ENCODE measurements at places on chromosomes 6 and 20.

- no peak for DNase-seq
These were observed 21.9 kb downstream of the MEP1A start for GRCh38 chr6:46815130-46815529.

DNA sequence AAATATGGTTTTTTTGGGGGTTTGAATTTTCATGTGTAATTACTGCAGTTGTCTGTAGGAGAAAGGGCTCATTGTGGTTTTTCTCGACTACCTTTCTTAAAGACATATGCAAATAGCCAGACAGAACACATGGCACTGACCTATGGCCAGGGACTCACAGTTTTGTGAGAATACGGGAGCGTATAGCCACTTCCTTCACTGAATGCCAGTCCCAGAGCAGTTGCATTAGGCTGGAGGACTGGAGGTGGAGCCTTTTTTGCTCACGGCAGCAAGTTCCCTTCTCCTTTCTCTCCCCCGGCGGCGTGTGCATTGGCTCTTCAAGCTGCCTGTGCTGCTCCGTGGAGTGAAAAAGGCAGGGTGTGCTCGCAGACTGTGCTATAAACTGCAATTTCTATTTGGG, 114.9 kb downstream of the AKAP7 start:
- DNase-seq, result peak; percentile 16

- DNase-seq, result no peak
These were observed 212.4 kb downstream of the GMPR start for GRCh38 chr6:16450821-16451220.

- DNase-seq, result no peak
These were observed 936 bp upstream of the TMX4 start for GRCh38 chr20:8020314-8021079.

DNA sequence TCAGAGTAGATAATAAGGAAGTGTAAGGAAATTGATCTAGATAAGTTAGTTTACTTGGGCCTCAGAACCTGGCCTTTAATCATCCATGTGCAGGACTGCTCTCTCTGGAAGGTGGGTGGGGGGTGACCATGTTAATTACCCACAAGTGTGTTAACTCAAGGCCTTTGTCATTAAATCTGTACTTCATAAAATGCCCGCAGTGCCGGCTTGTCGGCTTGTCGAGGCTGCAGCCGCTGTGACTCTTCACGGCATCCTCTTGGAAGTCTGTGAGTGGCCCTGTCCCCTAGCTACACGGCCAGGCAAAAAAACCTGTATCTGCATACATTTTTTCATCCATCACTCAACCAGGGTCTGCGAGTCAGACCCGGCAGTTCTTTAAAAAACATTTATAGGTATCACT, 70.9 kb upstream of the ASCC3 start:
- DNase-seq, result no peak

GRCh38 chr6:12270551-12271230, 19.5 kb upstream of the EDN1 start:
- no peak for DNase-seq

DNA sequence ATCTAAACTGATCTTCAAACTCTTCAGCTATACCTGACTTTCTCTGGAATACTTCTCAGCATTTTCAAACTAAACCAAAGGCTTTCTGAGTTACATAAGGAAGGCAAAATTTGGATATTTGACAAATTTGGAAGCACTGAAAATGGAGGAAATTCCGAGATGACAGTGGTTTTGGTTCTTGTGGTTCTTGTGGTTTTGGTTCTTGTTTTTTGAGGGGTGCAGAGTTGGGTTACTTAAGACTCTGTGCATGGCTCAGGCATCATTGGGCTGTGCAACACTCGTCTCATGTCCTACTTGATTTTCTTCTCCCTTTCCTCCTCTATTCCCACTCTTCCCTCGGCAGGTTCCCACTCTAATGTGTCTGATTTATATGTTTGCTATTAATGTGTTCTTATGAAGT, 78.0 kb downstream of the SLC22A3 start:
- no peak for DNase-seq

DNA sequence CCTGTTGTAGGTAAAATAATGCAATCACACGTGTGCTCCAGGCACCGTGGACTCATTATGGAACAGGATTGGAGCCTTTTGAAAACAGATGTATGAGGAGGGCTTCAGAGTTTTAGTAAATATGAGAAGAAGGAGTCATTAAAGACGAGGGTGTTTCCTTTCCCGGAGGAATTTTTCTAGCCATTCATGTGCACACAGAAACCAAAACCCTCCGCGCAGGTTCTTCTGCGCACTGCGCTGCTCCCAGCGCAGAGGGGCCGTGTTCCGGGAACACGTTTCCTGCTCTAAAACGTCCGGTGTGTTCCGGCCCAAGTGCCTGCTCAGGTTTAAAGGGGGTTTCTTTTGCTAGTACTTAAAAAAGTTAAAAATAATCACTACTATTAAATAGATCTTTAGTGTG, 11.6 kb downstream of the GPR31 start:
- no peak for DNase-seq

GRCh38 chr6:105191351-105191750, 11.5 kb upstream of the POPDC3 start:
- no peak for DNase-seq

DNA sequence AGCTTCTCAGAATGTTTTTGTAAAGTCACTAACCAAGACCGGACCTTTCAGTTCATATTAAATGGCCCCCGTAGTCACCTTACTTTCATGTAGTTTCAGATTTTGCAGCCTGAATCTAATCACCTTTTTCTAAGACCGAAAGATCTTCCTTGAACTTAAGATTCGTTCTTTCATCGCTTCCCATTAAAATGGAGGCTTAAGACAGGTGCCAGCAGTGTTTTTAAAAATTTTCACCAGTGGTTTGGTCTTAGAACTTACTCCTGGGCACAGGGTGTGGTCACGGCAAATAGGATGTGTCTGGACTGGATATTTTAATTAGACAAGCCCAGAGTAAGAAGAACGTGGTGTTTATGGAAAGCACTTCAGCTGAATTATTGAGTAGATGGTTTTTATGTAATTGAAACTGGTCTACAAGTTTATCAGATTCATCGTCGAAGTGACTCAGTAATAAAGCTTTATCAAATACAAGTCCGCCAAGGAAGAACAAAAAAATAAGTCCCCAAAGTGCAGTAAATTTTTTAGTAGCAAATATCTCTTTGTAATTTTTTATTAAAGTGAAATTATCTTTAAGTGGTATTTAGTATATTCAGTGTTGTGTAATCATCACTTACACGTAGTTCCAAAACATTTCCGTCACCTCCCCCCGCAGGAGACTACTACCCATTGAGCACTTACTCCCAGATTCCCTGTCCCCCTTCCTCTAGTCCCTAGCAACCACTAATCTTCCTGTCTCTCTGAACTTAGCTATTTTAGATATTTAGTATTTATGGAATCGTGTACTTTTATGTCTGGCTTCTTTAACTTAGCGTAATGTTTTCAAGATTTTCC, 868 bp downstream of the SRSF3 start:
- DNase-seq, result peak; percentile 49

DNA sequence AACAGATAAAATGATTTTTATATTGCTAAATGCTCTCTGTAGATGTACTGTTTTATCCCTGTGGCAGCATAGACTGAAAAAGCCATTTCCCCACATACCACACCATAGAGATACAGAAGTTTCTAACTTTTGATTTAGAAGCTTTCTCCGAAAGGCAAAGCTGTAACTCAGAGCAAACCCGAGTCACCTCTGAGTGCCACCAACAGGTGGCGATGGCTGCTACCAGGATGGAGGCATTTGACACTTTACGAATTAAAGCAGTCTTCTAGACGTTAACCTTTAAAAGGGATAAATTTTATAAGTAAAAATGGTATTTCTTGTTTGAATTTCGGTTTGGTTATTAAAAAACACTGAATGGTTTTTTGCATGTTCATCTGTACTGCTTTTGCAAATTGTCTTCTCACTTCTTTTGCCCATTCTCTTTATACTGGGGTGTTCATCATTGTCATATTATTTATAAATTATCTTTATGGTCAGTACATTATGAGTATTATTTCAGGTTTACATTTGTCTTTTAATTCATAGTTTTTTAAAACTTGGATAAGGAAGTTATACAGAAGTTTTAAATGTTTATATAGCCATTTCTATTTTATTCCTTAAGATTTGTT, 201.0 kb upstream of the CEP162 start:
- peak; percentile 22 for DNase-seq

- no peak for DNase-seq
These were observed 187.1 kb downstream of the BMP7 start for GRCh38 chr20:57079031-57080005.

DNA sequence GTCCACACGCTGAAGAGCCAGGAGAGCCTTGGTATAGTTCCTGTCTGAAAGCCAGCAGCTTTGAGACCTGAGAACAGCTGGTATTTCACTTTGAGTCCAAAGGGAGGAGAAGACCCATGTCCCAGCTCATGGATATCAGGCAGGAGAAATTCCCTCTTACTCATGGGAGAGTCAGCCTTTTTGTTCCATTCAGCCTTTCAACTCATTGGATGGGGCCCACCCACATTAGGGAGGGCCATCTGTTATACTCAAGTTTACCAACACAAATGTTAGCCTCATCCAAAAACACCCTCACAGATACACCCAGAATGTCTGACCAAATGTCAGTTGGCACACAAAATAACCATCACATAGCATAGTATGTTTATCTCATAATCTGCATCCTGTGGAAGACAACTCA, 80.1 kb downstream of the GMDS start:
- DNase-seq, result no peak

DNA sequence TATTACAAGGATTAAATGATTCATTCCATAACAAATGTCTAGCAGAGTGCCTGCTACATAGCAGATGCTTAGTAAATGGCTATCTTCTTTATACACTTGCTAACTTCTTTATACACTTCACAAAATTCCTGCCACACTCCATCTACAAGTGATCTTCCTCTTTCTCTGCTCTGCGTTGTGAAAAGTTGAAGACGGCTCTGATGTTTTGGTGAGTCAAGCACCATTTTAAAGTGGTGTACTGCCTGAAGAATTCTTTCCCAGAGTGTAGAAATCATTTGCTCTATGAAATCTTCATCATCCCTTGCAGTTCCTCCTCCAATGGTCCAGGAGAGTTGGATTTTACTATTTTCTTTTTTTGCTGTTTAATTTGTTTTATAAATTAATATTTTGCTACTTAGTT, 74.9 kb downstream of the TNFAIP3 start:
- no peak for DNase-seq

DNA sequence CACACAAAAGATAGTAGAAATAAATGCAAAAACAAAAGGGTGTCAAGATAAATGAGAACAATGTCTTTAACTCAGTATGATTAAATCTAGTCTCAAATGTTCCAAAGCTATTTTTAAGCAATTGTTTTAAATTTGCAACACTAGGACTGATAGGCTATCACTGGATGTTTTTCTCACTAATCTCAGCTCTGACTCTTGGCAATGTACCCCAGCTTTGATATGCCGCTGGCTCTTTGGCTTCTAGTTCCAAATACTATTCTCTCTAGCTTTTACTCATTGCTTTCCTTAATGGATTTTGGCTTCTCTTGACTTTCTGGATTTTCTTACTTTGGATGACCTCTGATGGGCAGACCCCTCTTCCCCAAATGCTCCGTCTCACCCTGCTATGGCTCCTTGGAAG, 116.0 kb upstream of the SLC35B3 start:
- no peak for DNase-seq

- DNase-seq, result no peak
These were observed 123.1 kb downstream of the OLIG3 start for GRCh38 chr6:137370871-137371633.

DNA sequence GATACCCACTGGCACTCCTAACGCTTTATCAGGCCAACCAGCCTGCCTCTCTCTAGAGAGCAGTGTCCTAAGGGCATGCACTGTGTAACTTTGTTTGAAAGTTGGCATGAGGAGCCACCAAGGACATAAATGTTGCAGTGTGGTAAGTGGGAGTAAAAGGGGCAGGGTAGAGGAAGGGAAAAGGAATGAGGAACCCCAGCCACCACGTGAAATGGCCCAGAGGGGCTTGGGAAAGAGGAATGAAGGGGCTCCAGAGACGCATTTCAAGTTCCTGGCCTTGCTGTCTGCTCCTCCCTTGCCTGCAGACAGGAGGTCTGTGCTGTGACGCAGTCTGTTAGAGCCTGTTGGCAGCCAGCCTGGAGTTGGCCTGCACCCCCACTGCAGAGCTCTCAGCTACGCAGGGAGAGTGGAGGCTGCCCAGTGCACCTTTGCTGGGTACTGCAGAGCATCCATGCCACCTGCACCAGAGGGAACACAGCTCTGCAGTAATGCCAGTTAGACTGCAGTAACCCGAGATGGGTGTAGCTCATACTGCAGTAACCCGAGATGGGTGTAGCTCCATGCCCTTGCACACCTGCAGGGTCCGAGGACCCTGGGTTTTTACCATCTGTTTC, 86.8 kb upstream of the SNAP25 start:
- DNase-seq, result peak; percentile 2

GRCh38 chr6:114995526-114995925, 652.7 kb upstream of the HS3ST5 start:
- DNase-seq, result no peak

GRCh38 chr6:34544776-34545471, 11.2 kb downstream of the SPDEF start:
- no peak for DNase-seq

- DNase-seq, result no peak
These were observed 338.0 kb upstream of the KHDRBS2 start for GRCh38 chr6:62623846-62624532.

- no peak for DNase-seq
These were observed 247.2 kb downstream of the LAMA2 start for GRCh38 chr6:129130106-129130505.

- DNase-seq, result no peak
These were observed 69.8 kb downstream of the DACT2 start for GRCh38 chr6:168249746-168250145.

- peak; percentile 1 for DNase-seq
These were observed 272.9 kb upstream of the SUPT3H start for GRCh38 chr6:45650524-45651135.

- no peak for DNase-seq
These were observed 2.6 kb downstream of the ZMYND8 start for GRCh38 chr20:47353692-47354463.

- DNase-seq, result no peak
These were observed 209.0 kb downstream of the LRFN2 start for GRCh38 chr6:40378071-40378724.

Data from H7 (cell line).